ENCODE measurements at places on chromosomes 1 and 21.

DNA sequence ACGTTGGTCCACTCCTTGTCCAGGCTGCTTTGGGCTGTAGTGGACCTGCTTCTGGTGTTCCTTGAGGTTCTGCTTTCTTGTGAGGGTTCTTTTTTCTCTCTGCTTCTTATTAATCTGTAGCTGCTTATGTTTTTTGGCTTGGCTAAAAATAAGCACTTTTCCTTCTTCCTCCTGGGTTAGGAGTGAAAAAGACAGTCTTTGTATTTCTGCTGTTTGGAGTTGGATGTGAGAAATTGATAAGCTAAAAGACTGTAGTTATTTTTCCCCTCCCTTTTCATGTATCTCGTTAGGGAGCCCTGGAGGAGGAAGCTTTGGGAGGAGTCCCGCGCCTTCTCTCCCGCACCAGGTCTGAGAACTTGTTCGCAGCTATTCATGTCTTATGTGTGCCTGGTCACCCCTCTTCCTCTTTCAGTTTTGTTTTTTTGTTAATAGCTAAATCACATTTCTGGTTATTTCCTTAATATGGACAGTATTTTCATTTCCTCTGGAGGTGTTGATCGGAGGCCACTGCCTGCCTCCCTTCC, 79.0 kb downstream of the GALNT2 start:
- no peak for DNase-seq

DNA sequence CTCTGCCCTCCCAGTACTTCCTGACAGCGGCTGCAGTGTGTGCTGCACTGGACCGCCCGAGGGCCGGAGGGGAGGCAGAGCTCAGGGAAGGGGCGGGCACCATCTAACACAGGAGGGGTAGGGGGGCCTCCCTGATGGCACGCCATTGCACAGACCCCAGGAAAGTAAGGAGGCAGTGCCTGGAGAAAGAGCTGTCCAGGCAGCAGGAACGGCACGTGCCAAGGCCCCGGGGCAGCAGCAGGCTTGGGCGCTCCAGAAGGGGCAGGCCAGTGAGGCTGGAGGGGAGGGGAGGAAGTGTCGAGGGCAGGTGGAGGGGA, 110.7 kb downstream of the CRYAA start:
- no peak for DNase-seq

- no peak for DNase-seq
Measured at GRCh38 chr1:232797856-232798510, 7.2 kb upstream of the MAP10 start.

DNA sequence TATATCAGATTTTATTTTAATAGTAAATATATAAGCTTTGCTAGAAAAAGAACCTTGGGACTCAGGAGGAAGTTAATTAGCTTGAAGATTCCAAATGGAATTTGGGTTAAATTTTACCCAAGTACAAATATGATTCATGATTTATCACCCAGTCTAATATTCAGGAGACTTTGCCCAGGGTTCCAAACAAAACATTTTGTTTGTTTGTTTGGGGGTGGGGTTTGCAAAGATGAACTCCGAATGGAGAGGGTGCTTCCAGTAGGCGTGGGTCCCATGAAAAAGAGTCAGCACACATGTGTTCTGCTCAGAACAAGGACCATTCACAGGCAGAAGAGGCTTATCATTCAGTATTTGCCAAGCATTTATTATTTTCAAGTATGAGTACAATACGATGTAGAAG, 23.5 kb downstream of the KCNT2 start:
- no peak for DNase-seq

- no peak for DNase-seq
Measured at GRCh38 chr1:96792220-96792619, 70.6 kb downstream of the PTBP2 start.

DNA sequence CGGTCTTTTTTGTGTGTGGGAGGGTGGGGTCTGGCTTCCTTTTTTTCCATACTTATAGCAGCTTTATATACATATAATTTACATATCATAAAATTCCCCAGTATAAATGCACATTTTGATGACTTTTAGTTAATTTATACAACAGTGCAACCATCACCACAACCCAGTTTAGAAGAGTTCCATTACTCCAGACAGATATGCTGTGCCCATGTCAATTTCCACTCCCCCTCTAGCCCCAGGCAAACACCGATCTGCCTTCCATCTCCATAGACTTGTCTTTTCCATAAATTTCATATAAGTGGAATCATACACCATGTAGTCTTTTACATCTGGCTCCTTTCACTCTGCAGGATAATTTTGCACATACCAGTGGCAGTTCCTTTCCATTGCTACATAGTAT, 139.2 kb upstream of the SYT6 start:
- no peak for DNase-seq

DNA sequence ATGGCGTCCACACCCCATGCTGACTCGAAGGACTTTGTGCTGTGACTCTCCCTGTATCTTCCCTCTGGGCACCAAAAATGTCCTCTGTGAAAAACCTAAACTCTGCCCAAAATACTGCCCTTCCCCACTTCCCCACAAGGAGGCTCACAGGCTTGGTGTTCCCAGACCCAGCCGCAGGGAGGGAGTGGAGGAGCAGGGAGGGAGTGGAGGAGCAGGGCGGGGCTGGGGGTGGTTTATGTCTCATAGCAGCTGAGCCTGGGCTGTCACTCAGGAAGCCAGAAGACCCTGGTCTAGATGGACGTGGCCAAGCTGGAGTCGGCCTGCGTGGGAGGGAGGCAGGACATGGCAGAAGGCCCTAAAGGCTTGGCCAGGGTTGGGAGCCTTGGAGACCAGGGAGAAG, 461.7 kb downstream of the PTPRU start:
- peak; percentile 21 for DNase-seq

DNA sequence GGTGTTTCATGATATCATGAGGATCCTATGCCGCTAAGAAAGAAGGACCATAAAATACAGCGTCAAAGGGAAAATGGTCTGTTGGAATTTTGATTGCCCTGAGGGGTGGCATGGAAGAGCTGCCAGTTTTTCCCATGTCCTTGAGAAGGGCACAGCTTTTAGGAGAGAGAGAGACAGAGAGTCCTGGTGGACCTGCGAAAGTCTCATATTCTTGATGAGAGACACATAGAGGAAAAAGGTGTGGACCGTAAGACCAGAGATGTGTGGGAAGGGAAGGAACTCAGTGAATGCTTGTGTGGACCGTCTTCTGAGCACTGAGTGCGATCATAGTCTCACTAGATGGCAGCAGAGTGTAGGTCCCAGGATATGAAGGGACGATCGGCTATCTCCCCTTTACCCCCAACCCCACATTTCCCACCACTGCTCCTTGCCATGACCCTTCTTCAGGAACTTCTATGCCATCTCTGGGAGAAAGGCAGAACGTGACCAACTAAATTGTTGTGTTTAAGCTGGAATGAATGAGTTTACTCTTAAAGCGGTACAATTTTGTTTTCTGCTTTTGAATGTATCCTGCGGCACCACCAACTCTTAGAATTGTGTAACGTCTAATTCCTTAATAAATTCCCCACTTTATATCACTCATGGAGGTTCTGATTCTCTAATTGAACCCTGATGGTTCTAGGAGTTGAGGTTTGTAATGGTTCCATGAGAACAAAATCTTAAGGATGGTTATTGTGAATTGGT, 117.7 kb downstream of the CTH start:
- no peak for DNase-seq

GRCh38 chr1:208198236-208198635, 45.9 kb downstream of the PLXNA2 start:
- DNase-seq, result no peak

DNA sequence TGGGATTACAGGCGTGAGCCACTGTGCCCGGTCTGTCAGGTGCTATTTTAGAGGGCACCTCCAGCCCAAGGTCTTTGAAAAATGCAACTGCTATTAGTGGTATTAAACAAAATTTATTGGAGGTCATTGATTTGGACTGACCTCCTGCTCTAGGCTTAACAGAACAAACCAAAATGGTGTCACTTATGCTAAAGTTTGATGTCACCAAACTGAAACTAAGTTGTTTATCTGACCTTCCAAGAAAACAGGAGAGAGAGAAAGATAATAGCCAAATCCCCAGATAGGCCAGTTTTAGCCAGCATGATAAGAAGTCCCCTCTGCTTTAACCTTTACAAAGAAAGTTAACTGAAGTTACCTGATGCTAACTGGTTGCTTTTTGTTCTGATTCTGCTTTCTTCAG, 8.1 kb upstream of the INAVA start:
- no peak for DNase-seq

DNA sequence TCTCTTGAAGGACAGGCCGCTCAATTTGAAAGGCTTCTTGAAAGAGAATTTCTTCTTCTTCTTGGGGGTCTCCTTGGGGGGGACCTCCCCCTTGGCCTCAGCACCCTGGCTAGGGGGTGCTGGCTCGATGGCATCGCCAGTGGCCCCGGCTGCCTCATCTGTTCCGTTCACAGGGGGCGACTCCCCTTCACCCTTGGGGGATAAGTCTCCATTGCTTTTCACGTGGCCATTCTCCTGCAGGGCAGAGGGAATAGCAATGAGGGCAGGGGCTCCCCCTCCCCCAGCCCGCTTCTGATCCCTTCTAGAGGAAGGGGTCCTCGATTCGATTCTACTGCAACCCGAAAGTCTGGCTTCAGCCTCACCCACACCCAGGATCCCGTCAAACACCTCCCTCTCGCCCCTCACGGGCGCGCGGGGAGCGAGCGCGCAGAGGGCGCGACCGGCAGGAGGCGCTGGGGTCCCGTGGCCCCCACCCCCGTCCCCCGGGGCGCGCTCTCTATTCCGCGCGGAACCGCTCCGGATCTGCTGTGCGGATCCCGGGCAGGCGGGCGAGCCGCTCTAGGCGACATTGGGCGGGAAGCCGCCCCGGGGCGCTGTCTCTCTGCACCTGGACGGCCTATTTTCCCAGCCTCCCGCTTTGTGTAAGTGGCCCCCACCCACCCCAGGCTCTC, 1.0 kb downstream of the MARCKSL1 start:
- DNase-seq, result no peak

DNA sequence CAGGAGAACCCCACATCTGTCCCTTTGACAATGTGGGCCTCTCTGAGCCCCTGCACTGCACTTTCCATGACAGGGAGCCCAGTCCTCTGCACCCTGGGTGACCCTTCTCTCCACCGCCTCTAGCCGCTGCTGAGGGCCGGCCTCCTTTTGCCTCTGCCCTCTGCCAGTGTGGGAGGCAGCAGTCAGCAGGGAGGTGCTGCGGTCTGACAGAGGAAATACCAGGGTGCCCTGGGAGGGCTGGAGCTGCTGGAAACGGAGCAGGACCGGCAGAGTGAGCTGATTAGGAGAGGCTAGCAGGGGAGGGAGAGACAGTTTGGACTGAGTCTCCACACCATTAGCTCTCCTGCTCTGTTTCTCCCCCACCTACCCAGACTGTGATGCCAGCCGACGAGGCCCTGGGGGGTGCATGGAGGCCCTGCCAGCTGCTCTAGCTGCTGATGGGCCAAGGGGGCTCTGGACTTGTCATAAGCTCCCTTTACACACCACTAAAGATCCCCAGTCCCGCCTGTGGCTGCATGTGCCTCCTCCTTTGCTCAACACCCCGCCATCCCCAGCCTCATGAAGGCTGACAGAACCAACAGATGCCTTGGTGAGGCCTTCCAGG, 171.1 kb upstream of the KLHDC7A start:
- DNase-seq, result no peak

GRCh38 chr1:215957663-215958062, 390.6 kb downstream of the KCTD3 start:
- DNase-seq, result no peak

- no peak for DNase-seq
Measured at GRCh38 chr1:90220941-90221693, 226.2 kb downstream of the ZNF326 start.

DNA sequence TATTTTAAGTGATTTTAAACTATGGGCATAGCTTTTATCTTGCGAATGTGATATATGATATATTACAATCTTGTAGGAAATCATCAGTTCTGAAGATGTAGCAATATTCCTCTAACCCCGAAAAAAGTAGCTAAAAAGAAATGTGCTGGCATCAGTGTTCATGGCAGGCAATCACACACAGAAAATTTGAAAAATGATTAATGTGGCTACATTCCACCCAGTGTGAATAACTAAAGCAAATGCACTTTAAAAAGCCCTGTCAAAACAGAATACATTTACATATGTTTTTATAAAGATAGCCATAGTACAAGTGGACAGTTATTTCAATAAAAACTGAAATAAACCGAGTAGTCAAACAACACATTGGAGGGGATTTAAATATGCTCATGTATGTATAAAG, 260.2 kb downstream of the HHAT start:
- DNase-seq, result no peak

- no peak for DNase-seq
Measured at GRCh38 chr1:185627171-185627570, 107.0 kb upstream of the HMCN1 start.

DNA sequence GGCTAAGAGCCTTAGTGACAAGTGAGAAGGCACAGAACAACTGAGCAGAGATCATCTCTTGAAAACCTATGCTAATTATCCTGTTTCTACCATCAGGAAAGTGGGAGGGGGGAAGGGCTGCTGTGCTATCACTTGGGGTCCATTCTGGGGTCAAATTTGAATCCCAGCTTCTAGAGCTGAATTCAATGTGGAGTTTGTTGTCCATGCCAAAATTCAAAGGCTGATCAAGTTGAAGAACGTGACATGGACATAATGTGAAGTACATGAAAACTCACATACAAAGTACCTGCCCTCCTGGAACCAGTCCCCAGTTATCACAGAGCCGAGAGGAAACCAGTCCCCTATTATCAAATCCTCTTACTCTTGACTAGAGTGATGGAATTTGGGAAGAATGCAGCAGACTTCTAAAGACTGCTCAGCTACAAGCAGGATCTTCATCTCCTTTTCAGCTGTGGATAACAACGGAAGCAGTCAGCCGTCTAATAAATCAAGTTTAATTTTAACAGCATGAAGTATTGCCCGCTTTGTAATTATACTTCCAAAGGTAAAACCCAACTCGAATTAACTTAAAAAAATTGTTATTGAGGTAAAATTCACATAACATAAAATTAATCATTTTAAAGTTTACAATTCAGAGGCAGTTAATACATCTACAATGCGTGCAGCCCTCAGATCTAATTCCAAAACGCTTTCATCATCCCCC, 78.3 kb downstream of the SLC45A1 start:
- DNase-seq, result peak; percentile 72

DNA sequence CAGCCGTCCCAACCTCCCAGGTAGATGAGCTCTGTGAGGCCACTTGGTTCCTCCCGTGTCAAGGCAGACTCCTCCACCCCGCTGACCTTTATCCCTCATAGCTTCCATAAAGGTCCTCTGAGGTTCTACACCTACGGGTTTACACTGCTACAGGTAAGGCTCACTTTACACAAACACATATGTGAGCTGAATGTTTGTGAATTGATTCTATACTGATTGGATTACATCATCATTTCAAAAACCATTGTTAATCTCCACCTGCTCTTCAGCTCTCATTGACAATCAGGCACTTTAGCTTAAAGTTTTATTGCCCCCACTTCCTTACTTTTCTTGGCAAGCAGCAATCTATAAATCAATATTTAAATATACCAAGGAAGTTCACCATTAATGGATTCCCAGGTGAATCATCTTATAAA, 12.8 kb upstream of the RGS16 start:
- no peak for DNase-seq

DNA sequence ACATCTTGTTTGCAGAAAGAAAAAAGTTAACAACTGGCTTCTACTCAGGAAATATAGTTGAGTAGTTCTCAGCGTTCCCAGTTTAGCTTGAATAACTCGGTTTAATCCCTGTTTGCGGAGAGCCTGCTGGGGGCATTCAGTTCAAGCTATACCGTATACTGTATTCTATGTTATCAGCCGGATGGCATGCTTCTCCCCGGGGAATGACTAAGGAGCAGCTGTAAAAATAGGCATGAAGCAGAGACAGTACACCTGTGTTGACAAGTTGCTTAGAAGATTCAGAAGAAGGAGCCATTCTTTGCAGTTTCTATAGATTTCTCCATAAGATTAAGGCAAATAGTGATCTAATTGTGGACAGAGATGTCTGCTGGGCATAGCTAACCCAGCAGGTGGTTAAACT, 267.8 kb upstream of the NCAM2 start:
- DNase-seq, result no peak

GRCh38 chr1:235971020-235971419, 93.9 kb downstream of the NID1 start:
- DNase-seq, result no peak

Measured in RCC 7860 (cell line).